ENCODE measurements at places on chromosomes 7 and 10. TPM values are rescaled to one million over a fixed set of nuclear protein-coding genes. Genes with fewer than 3 reads are reported as not detected.

The SKIDA1 gene
- total RNA-seq, result 0.50 TPM

The IFIT5 gene
- 13.0 TPM for total RNA-seq

The TUBAL3 gene
- 0.52 TPM for total RNA-seq

The TMEM139 gene
- not detected for total RNA-seq

The SSC4D gene
- 0.39 TPM for total RNA-seq

The BCCIP gene
- 41.1 TPM for total RNA-seq

The C7orf57 gene
- total RNA-seq, result not detected

The PNLIPRP2 gene
- total RNA-seq, result not detected

The VTI1A gene
- total RNA-seq, result 42.7 TPM

DNA sequence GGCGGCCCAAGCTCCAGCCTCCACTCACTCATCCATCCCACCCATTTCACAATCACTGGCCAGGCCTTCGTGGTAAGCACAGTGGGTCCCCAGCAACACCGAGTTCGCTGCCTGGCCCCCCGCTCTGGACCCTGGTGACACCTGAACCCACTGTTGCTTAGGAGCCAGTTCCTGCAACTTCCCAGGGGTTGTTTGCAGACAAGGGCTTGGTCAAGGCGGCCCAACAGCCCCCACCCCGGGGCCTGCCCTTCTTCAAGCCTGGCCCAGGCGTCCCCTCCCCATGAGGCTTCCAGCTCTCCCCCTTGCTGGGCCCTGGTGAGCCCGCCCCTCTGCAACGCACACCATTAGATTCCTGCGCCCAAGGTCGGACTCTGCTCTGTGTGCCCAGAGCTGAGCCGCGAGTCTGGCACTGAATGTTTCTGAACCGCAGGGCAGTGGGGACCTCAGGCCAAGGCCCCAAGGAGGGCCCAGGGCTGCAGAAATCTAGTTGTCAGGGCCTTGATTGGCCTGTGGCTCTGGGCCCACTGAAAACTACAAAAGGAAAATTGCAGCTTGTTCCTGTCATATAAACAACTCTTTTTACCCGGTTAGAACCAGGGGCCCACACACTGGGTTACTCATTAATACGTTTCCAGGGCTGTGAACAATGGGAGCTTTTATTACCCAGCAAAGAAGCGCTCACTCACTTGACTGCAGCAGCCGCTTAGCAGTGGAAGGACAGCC lies 2.1 kb upstream of the COX19 start:
- DNase-seq, result no peak

GRCh38 chr10:1552881-1553670 lies 184.2 kb downstream of the ADARB2 start:
- no peak for DNase-seq

GRCh38 chr7:106871793-106872571 lies 6.9 kb downstream of the PIK3CG start:
- DNase-seq, result no peak

DNA sequence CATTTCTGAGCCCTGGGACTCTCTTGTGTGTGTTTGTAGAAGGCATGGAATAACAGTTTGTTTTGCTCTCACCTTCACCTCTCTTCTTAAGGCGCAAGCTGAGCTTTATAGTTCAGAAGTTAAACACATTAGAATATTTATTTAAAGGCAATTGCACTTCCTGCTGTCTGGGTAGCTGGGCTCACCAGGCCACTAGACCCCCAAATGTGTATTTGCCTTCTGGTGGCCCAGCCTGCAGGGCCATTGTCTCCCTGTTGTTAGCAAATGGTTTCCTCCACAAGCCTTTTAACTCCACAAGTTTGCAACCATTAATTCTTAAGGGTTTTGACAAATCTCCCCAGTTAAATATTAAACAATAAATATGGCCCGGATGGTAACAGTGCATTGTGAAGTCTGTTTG lies 31.1 kb upstream of the NEUROD6 start:
- DNase-seq, result no peak

- no peak for DNase-seq
These were observed 46.0 kb downstream of the VOPP1 start for GRCh38 chr7:55526329-55526728.

GRCh38 chr10:29634105-29634504 lies 666 bp downstream of the SVIL start:
- no peak for DNase-seq

- DNase-seq, result no peak
These were observed 12.7 kb downstream of the FZD1 start for GRCh38 chr7:91276909-91277308.

DNA sequence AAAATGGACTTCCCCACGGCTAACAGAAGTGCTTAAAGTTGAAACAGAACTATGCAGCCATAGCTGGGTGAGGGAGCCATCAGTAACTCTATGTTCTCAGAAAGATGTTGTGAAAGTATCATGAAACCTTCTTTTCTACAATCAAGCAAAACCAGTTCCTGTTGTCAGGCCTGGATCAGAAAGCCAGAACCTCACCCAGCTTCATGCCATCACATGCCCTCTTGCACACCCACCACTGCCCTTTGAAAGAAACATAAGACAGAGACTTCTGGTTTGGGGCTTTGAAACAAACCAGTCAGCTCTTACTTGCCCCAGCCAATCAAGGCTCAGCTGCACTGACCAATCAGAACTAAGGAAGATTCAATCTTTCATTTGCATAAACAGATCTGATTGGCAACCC lies 230.8 kb upstream of the FERD3L start:
- no peak for DNase-seq

DNA sequence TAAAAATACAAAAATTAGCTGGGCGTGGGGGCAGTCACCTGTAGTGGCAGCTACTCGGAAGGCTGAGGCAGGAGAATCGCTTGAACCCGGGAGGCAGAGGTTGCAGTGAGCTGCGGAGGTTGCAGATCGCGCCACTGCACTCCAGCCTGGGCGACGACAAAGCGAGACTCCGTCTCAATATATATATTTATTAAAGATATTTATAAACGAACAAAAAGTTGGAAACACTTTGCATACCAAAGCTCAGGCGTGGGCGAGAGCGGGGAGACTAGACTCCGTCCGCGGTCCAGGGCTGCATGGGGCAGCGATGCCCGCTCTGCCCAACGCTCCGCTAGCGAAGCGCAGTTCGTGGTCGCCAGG lies 7.9 kb upstream of the CRYGN start:
- no peak for DNase-seq

GRCh38 chr7:3958109-3958483 lies 657.0 kb downstream of the SDK1 start:
- no peak for DNase-seq

- no peak for DNase-seq
These were observed 95.5 kb downstream of the LHPP start for GRCh38 chr10:124557167-124557566.

DNA sequence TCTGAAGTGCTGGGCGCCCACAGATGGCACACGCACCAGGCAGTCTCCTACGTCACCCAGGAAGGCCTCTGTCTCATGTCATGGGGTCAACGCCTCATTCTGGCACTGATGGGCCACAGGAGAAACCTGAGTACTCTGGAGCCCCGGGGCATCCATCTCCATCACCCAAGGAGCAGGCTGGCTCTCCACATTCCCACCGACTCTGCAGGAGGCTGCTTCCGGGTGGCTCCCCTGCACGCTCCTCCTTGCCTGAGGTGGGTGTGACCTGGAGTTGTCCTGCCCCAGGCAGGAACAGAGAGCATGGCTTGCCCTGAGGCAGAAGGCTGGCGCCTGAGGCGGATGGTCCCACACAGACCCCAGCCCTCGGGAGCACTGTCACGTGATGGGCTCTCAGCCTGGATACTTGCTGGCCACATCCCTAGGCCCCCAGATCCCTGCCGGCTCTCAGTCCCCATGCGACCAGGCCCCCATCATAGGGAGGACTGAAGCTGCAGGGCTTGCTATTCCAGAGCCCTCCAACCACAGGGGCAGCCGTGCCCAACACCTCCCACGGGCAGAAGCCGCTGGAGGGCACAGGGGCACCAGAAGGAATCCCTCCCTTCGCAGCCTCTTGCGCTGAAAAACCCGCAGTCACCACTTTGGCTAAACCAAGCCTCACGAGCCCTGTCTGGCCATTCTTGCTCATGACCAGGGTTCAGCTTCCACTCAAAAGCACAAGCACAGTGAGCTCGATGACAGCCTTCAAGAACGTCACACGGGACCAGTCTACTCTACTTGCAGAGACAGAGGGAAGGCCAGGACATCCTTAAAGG lies 80.7 kb downstream of the MAD1L1 start:
- no peak for DNase-seq

DNA sequence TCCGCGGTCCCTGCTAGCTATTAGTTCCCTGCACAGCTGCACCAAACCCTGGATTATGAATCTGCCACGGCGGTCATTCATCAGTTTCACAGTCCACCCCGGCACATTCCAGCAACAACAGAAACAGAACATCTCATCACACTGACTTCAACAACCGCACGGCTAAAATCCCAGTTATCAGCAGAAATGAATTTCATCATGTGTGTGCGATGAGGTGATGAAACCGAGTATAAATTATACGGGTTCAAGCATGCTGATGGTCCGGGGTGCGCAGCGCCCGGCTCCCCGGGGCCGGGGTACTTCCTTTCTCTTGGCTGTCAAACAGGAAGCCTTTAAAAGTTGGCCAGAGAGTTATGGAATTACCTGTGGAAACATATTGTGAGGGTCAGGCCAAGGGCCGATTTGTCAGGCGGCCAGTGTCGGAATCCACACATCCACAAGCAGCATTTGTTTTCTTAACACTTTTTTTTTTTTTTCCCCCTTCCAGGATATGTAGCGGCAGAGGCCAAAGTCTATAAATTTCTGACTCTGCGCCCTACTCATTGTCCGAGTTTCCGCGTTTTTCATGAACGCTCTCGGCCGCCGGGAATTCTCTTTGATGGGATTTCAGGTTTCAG lies 420.9 kb upstream of the MGMT start:
- DNase-seq, result no peak

GRCh38 chr10:60031664-60032063 lies 125.3 kb upstream of the CCDC6 start:
- DNase-seq, result no peak

- no peak for DNase-seq
These were observed 112.1 kb upstream of the AFAP1L2 start for GRCh38 chr10:114516356-114516755.

DNA sequence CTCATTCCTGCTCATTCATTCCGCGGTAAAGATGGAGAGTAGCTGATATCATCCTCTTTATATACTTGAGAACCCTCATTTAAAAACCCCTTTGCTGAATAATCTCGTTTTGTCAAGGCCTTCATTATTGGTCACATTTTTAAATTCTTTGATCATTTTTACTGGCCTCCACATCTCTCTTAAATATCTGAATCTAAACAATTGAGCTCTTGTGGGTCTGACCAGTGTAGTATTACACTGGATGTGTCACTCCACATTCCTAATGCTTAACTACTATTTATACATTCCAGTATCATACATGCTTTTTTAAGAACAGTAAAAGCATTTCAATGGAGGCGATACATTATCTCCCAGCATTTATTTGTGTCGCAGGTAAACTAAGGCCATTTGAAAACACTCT lies 12.6 kb upstream of the PRPS1L1 start:
- no peak for DNase-seq
